ENCODE measurements at places on chromosomes 11 and 22.

GRCh38 chr11:73461335-73461840 lies 85.2 kb downstream of the RELT start:
- no peak for DNase-seq

GRCh38 chr11:44960200-44960845 lies 9.6 kb upstream of the TP53I11 start:
- no peak for DNase-seq

- DNase-seq: no peak
These were observed 72.4 kb downstream of the PANX1 start for GRCh38 chr11:94201004-94201465.

DNA sequence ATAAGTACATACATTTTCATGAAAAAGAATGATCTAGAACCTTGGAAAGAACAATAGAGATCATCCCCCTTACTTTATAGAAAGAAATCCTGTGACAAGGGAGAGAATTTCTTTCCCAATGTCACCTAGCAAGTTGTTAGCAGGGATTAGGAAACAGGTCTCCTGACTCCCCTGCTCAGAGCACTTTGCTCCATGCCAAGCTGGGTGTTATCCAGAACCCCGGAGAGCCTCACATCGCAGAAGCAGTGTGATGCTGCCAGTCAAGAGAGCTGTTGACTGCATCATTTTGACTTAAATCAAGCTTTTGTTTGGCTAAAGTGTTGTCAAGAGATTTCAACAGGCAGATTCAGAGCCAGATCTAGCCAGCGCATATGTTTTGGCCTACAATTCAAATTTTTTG lies 3.6 kb upstream of the RRAS2 start:
- no peak for DNase-seq

DNA sequence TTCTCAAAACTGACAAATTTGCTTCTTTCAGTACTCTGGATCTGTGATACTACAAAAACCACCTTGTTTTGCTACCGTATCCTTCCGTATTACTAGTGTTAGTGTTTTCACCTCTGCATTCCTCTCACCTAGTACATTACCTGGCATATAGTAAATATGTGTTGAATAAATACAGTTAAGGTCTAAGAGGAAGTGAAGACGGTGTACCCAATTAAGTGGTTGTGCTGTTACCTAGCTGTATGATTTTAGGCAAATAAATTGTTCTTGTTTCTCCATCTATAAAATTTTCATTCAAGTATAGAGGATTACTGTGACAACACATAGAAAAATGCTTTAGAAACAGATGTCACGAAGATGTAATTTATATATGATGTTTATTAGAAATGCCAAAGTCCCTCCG lies 8.9 kb downstream of the BCL2L13 start:
- DNase-seq: no peak

DNA sequence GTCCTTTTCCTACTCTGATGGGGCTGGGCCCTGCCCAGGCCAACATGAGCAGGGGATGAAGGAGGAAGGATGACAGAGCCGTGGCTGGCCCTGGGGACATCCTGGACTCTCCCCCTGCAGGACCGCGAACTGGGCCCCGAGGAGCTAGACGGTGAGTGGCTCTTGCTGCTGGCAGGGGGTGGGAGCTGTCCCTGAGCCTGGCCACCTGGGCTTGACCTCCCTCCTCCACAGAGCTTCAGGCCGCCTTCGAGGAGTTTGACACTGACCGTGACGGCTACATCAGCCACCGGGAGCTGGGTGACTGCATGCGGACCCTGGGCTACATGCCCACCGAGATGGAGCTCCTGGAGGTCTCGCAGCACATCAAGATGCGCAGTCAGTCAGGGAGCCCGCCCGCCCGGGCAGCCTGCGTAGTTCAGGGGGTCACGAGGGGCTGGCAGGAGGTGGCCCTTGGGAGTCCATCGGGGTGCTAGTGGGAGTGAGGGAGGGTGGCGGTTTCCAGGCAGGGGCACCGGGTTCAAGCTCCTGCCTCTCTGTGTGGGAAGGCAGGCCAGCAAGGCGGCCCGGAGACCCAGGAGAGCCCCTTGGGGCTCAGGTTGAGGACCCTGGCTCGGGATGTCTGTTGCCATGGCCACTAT lies 1.0 kb downstream of the CABP4 start:
- no peak for DNase-seq

GRCh38 chr11:94150056-94150455 lies 21.4 kb downstream of the PANX1 start:
- DNase-seq: no peak

GRCh38 chr22:44522526-44523170 lies 24.6 kb upstream of the RTL6 start:
- no peak for DNase-seq

DNA sequence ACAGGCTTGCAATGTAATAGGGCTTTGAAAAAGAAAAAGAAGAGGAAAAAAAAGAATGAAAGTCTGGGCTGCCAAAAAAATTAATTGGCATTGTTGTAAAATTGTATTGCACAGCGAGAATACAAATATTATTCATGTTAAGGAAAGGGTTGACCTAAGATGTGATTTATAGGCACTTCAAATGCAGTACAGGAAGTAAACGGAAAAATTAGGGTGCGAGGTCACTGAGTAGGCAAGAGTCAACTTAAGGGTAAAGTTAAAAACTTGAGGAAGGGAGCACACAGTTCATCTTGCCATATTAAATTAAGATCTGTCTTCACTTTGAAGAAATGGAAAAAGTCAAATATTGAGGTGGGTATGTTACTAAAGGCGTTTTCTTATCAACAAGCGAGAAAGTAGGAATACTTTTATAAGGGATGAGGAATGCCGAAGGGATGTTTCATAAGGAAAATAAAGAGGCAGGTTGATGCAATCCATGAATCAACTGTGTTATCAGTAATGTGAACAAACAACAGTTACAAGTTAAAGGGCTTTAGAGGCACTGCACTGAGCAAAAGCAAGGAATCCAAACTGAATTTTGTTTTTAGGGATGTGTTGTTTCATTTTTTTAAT lies 123.0 kb downstream of the WT1 start:
- no peak for DNase-seq

GRCh38 chr11:125022551-125022950 lies 40.6 kb upstream of the SLC37A2 start:
- DNase-seq: no peak

DNA sequence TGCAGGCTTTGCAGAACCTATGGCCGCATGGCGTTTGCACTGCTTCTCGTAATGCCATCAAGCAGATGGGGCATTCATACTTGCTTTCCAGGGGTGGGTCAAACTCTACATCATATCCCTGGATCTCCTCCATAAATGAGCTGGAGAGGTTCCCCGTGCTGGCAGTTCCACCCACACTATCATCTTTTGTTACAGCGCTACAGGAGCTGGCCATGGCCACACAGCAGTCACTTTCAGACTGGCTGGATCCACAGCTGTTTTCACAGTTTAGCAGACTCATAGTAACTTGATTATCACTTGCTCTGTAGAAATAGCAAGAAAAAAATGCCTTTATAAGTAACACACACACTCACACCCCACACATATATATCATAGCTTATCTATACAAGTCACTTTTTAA lies 8.8 kb downstream of the TRAF6 start:
- no peak for DNase-seq

GRCh38 chr11:83819931-83820549 lies 533.9 kb upstream of the CCDC90B start:
- DNase-seq: no peak

GRCh38 chr11:45272701-45273100 lies 13.4 kb downstream of the SYT13 start:
- DNase-seq: no peak

DNA sequence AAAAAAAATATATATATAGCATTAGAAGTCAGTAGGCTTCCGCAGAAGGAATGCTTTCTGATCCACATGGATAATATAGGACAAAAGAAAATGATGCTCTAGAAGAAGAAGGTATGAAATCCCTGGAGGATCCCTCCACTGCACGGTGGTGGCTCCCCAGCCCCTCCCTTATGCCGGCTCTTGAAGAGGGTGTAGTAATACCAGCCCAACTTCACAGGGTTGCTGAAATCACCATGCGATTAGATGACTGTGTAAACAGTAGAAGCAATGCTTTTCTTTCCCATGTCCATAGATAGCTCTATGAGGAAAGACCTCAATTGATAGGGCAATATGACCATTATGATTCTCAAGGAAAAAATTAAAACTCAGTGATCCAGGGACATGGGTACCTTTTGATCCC lies 3.2 kb upstream of the ETS1 start:
- DNase-seq: no peak

GRCh38 chr11:47651818-47652469 lies 9.6 kb upstream of the MTCH2 start:
- no peak for DNase-seq

Measured in stimulated activated CD4-positive, alpha-beta T cell treated with anti-CD3 and anti-CD28 coated beads, Interleukin-1b, Interleukin-23, amount 100 ng/mL, for 1 hour (primary cell).